ENCODE measurements at places on chromosomes 11 and 22. TPM values are rescaled to one million over a fixed set of nuclear protein-coding genes. Genes with fewer than 3 reads are reported as not detected.

DNA sequence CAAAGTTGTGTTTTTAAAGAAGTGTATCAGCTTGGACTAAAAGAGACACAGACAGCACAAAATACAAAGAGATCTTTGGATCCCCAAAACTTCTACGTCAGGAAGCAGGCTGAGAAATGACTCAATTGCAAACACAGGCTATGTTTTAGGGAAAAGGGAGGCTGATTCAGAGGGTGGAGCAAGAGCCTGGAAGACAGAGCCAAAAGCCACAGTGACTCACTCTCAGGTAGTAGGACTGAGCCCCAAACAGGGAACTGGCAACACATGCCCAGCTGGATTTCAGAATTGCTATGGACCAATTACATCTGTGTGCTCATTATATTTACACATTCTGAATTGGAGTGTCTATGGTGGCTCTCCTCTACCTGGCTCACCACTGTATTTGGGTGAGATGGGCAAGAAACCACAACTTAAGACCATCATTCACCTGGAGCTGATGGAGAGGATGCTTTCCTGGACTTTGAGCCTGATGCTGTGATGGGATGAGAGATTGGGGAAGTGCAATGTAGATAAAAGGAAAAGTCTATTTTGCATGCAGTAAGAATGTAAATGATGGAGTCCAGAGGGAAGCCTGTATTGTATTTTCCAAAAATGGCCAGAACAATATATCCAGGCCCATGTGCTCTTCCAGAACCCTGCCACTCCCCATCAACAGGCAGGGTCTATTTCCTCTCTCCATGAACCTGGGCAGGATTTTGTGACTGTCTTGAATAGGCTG is 20.8 kb upstream of the LINC01488 start:
- DNase-seq = no peak

DNA sequence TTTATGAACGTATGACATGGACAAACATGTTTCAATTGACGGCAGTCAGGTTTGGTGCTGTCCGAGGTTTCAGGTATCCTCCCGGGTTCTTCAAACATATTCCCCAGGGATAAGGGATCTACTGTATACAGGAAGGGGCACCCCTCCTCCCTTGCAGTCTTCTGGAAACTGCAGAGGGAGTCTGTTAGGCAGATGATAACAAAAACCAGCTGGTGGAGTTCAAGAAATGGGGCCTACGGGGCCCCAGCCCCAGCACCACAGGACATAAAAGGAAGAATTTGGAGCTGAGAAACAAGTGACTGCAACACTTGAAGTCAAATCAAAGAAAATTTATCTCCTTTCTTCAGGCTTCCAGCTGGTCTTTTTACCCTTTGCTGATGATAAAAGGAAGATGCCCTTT is 32.1 kb downstream of the SNU13 start:
- DNase-seq = no peak

- no peak for DNase-seq
Measured at GRCh38 chr11:85132851-85133585, 494.1 kb downstream of the DLG2 start.

DNA sequence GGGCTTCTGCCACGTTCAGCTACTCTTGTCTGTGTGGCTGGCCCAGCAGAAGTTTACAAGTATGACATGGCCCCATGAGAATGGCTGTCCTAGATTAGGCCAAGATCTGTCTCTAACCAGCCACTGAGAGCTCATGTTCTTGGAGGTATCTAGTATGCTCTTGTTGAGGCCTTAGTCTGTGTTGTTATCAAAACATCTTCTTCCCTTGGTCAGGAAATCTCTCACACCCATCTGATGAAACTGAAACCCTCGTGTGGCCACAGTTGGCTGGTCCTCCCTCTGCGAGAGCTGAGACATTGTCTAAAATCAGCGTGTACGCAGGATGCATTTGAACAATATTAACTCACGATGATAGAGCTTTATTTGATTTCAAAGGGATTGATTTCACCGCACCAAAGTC is 109.0 kb upstream of the NNMT start:
- DNase-seq = no peak

DNA sequence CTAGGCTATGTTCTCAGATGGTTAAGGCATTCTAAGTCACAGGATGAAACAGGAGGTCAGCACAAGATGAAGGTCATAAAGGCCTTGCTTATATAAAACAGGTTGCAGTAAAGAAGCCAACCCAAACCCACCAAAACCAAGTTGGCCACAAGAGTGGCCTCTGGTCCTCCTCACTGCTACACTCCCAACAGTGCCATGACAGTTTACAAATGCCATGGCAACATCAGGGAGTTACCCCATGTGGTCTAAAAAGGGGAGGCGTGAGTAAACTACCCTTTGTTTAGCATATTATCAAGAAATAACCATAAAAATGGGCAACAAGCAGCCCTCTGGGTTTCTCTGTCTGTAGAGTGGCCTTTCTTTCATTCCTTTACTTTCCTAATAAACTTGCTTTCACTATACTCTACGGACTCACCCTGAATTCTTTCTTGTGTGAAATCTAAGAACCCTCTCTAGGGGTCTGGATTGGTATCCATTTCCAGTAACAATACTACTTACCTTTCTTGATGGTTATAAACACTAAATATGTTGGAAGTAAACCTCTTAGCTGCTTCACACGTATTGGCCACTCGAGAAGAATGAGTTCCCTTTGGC is 1237.9 kb downstream of the FAM181B start:
- no peak for DNase-seq

Gene NPAS4
- total RNA-seq = not detected

Gene OR52I2
- not detected for total RNA-seq

Gene ACRV1
- total RNA-seq = not detected

Gene SAC3D1
- total RNA-seq = 8.6 TPM

Gene TEX54
- total RNA-seq = not detected

Gene SGSM1
- total RNA-seq = 0.26 TPM

Gene LRRC56
- total RNA-seq = 0.57 TPM
